ENCODE measurements at places on chromosomes 13 and 19.

- no peak for DNase-seq
Measured at GRCh38 chr13:99875391-99875790, 96.2 kb downstream of the ZIC5 start.

GRCh38 chr13:24842549-24843274 is 78.7 kb downstream of the RNF17 start:
- DNase-seq: no peak

GRCh38 chr19:5961969-5962945 is 15.7 kb downstream of the RANBP3 start:
- DNase-seq: no peak

- no peak for DNase-seq
Measured at GRCh38 chr13:37953696-37954095, 84.1 kb upstream of the TRPC4 start.

GRCh38 chr13:76029706-76030105 is 393.6 kb downstream of the LMO7 start:
- no peak for DNase-seq

- peak; percentile 23 for DNase-seq
Measured at GRCh38 chr13:40377783-40378182, 288.7 kb downstream of the FOXO1 start.

- DNase-seq: no peak
Measured at GRCh38 chr19:35966771-35967170, 28.2 kb upstream of the SDHAF1 start.

- DNase-seq: no peak
Measured at GRCh38 chr13:79861731-79862130, 380.8 kb downstream of the NDFIP2 start.

DNA sequence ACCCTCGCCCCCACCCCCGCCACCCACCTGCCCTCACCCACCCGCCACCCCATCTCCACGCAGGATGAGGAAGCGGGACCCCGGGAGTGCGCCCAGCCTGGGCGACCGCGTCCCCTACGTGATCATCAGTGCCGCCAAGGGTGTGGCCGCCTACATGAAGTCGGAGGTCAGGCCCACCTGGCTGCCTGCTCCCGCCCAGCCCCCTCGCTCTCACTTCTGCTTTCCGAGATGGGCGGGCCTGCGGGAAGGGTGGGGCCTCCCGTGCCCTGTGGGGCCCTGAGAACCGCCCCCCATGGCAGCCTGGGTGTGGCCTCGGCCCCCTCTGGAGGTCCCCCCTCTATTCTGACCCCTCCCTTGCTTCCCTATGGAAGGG is 3.1 kb upstream of the SPIB start:
- no peak for DNase-seq

All from AG09309 (cell line).